NK-92 treated with Interleukin-12 subunit alpha and Interleukin-12 subunit beta, amount 100 ng/mL, for 24 hours (cell line): ENCODE measurements at places on chromosomes 3 and 15.
A peak's percentile ranks its signal among the peaks of the same experiment; 100 is the strongest.

- DNase-seq: no peak
Measured at GRCh38 chr3:159855599-159856346, 132.9 kb upstream of the IL12A start.

DNA sequence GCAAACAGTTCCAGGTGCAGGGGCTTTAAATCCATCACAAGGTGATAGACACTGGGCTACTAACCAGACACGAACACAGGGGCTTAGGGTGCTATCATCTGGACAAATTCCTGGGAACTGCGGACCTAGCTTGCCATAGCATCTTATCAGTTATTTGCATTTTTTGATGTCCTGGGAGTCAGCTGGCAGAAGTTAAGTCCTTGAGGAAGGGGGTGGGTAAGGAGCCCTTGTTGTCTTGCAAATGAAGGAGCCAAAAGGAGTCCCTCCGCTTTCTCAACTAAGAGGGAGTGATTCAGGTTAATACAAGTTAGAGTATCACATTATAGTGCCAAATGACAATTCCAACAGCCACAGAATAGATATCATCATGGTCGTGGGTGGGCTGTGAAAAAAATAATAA, 108.9 kb downstream of the NPAP1 start:
- DNase-seq: no peak

DNA sequence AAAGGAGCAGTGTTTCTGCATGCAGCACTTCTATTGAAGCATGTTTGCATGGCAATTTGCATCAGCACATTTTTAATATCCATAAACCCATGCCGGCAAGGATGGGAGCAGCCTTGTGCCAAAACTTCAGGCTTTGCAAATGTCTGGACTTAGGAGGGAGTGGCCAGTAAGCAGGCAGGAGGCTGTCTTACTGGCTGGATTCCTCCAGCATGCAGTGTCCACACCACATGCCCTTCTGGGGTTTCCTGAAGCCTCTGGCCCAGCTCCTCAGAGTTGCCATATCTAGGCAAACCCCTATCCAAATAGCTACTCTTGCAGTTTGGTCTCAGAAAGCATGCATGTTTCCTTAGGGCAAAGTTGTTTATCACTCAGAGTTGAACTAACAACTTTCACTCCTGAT, 139.1 kb upstream of the MRPS22 start:
- no peak for DNase-seq

DNA sequence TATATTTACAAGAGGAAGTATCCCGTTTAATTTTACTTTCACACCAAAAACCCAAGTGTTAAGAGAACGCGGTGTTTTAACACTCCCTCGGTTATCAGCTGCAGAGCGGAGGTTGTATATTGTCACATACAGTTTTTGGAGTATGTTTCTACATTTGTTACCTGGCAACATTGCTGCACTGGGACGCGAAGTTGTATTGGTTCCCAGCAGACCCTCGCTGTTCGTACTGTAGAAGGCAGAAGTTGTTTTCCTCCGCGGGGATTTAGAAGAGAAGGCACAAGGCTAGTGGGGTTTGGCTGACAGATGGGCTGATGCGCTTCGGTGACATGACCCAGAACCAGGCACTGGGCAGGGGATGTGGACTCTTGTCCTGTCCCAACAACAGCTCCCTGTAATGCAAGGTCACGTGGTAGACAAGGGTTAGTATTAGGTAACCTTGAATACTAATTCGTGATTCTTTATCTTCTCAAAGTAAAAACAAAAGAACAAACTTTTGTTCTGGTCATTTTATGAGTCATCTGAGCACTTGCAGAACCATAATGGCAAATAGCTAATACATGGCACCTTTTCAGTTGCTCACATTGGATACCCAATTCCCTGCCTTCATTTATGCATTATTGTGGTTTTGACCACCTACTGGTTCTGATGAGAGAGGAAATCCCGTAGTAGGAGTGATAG, 230.4 kb upstream of the BHLHE40 start:
- no peak for DNase-seq

- no peak for DNase-seq
Measured at GRCh38 chr15:86942285-86942684, 862.6 kb downstream of the AGBL1 start.

- no peak for DNase-seq
Measured at GRCh38 chr3:181568248-181568647, 143.5 kb upstream of the SOX2 start.

- peak; percentile 49 for DNase-seq
Measured at GRCh38 chr3:134212967-134213665, 37.5 kb downstream of the RYK start.

DNA sequence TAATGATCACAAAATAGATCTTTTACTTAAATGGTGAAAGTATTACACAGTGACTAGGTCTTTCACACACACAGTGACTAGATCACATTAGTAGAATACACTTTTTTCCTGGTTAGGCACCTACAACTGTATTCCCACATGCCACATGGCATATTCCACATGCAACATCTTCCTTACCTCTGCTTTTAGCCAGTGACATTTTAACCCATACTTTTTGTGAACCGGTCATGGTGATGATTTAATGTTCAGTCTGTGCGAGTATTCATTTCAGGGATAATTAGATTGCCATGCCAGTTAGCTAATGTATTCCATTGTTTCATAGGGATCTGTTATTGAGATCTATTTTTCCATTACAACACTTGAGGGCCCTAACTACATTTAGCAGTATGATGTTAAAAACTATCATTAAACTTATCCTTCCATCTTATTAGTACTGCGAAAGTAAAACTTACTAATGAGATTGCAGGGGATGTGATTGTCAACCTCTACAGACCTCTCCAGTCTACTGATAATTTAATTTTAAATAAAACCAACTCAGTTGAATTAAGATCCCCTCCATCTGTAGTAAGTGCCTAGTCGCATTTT, 28.3 kb downstream of the TSEN2 start:
- no peak for DNase-seq

GRCh38 chr3:18477620-18478019, 52.5 kb upstream of the SATB1 start:
- DNase-seq: no peak

- no peak for DNase-seq
Measured at GRCh38 chr3:183962807-183963206, 54.9 kb downstream of the ABCC5 start.
